ENCODE measurements at places on chromosomes 3 and 15.
A peak's percentile ranks its signal among the peaks of the same experiment; 100 is the strongest.

DNA sequence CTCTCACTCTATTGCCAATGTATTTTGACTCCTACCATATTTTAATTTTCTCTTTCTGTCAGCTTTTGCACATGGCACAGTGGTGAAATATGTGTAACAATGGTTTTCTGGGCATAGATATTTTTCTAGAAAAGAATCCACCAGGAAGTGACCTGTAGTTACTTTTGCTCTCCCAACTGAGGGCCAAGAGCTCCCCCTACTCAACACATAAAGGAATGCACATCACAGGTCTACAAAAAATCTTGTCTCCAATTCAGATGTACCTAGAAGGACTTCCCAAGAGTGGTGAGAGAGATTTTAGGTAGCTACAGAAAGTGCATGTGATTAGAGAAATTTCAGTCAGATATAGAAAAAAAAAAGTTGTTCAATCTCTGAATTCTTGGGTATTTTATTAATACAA is 15.6 kb downstream of the CPA3 start:
- no peak for DNase-seq

DNA sequence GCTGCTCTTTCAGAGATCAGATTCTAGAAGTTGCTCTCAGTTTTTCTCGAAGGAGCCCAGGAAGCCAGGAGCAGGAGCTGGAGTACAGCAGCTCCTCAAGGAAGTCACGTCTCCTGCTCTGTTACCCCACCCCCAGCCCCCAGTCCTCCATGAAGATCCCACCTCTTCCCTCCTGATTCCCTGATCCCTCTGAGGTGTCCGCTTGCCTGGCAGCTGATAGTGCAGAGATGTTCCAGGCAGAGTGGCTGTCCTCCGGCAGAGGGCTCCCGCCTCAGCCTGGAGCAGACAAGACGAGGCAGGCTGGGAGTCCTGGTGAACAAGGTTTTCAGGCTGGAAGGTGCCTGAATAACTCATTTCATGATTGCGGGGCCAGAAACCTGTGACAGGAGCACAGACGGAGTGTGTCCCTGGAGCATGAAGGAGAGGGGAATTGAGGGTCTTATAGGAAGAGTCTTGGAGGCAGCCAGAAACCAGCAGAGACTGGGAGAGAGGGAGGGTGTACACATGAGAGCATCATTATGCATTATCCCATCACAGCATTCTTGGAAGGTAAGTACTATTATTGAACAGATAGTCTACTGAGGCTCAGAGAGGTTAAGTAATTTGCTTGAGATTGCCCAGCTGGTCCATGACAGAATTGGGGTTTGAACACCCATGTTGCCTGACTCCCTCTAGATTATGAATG is 1.2 kb downstream of the HRH1 start:
- peak; percentile 92 for DNase-seq

DNA sequence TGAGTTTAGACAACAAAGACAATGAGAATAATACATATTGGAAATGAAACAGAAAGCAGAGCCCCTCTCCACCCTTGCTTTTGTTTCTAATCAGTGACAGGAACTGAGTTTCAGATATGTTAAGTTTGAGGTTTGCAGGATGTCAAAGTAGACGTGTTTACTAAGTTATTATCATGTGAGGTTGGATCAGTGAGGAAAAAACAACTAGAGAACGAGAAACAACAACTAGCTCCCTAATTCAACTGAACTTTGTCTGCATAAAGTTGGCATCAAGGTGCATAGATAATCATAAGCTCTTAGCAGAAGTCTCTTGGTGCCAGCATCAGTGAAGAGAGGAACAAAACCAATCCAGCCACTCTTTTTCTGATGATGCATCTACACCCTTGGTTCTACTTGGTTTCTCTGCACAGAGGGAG is 491.1 kb upstream of the NR2F2 start:
- no peak for DNase-seq

- no peak for DNase-seq
Measured at GRCh38 chr3:146187334-146187950, 26.5 kb upstream of the PLOD2 start.

- DNase-seq: no peak
Measured at GRCh38 chr3:194622621-194623340, 10.4 kb downstream of the TMEM44 start.

All from islet precursor cell (in vitro differentiated cells).